ENCODE measurements at places on chromosomes 7 and 10.

DNA sequence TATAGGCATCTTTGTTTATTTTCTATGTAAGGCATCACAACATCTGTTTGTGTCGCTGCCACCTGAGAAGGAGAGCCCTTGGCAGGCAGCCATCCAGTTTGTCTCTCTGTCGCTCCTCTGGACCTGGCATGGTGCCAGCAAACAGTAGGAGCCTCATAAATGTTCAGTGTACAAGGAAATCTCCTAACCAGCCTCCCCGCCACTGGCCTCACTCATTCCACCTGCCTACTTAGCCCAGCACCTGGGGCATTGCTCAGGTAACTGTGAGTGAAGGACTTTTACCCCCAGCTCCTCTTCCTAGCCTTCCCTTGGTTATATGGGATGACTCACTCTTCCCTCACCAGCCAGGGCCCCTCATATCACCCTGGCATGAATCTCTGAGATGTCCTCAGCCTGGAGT, 61.7 kb upstream of the NPTX2 start:
- no peak for DNase-seq

- no peak for DNase-seq
Measured at GRCh38 chr10:10797513-10797912, 220.2 kb upstream of the CELF2 start.

DNA sequence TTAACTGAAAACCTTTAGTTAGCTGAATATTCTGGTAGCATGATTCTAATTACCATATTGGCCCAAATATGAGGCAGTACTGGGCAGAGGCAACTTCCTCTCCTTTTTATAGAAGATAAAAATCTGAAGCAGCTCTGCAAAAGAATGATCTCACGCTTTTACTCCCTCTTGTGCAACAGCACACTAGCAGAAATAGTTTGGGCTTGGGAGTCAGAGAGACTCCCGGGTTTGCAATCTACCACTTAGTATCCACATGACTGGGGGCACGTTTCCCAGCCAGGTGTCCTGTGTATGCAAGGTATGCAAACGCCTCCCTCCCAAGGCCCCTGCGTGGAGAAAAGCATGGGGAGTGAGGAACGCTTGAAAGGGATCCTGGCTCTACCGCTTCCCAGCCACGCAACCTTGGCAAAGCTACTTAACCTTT, 47.2 kb upstream of the RHEB start:
- DNase-seq: no peak

GRCh38 chr10:78335691-78336401, 302.2 kb downstream of the RPS24 start:
- no peak for DNase-seq

DNA sequence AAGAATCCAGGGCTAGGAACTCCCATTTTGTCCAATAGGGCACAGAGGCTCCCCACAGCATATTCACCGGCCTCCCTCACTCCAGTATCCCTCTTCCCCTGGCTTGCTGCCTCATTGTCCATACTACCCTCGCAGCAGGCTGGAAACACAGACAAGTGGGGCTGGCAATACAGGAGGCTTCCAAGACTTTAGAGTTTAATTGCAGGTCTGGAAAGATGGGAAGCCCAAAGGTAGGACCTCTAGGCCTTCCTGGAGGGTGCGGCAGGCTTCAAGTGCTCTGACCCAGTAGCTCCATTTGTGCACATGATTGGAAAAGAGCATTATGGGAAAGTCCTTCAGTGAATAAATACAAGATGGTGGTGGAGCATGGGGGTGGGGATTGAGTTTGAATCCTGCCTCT, 166.7 kb downstream of the EVX1 start:
- DNase-seq: no peak

DNA sequence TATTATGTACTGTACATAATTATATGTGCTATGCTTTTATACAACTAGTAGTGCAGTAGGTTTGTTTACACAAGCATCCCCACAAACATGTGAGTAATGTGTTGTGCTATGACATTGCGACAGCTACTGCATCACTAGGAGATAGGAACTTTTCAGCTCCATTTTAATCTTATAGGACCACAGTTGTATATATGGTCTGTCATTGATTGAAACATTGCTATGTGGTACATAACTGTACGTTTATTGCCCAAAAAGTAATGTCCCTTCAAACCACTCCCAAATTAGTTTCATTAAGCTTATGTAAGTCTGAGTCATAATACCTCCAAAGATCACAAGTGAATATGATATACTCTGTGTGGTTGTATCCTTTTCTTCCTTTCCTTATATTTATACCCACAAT, 183.2 kb upstream of the POT1 start:
- DNase-seq: no peak

DNA sequence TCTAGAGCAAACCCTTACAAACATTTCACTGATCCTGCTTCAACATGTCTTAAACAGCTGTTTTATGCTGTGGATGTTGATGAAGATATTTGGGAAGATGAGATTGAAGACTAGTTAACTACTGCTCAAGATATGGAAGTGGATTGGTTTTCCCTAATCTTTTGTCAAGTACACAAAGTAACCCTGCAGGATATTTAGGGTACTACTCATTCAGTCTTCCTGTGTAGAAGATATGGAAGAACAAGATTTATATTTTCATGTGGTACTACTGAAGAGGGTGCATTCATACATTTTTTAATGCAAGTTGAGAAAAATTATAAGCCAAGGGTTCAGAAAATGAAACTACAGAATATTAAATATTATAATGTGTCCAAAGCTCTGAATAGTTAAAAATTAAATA, 18.3 kb upstream of the TMEM140 start:
- DNase-seq: no peak

Data from frontal cortex (tissue), 4 donors.